ENCODE measurements at places on chromosomes 5 and 9.

- DNase-seq: no peak
Observed at GRCh38 chr9:76709020-76709419, 55.2 kb upstream of the PCA3 start.

DNA sequence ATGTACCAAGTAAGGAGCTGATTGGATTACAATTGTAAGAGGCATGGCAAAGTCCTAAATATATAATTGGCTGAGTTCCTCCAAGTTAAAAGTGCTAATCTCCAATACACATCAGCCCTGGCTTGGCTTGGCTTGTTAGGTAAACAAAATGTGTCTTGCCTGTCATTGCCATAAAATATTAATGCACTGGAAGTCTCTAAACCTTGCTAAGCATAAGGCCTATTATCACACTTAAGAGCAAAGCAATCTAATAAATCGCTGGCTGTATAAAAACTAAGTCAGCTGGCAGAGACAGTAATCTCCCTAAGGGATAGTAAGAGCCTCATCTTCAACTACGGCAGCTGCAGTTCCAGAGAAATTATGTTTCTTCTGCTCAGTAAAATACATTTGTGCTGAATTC lies 418.6 kb upstream of the GRAMD2B start:
- no peak for DNase-seq

DNA sequence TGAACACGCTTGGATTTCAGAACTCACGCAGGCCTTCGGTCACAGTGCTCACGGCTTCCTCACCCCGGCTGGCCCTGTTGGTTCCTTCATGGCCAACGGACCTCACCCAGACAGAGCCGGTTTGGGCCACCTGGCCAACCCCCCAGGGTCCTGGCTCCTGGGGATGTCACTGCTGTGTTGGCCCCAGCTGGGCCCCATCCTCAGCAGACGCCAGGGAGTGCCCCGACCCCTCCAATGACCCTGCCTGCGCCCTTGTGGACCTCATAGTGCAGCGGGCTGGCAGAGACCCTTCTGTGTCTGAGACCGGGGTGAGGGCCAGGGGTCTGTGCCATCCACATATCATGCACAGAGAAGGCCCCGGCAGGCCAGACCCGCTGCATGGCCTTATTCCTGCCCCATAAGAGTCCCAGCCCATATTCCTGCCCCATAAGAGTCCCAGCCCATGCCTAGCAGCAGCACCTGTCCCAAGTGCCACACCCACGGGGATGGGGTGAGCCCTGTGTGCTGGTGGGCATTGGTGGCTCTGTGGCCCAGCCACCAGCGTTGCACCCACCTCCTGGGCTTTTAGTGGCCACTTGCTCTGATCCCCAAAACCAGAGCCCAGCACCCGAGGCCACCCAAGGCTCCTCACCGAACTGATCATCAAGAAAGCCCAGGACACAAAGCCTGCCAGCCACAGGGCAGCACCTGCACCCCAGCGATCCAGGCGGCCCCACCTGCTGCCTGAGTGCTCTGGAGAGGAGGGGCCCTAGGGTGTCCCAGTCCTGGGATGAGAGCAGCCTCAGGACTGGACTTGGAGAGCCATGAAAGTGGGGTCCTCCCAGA lies 1.3 kb upstream of the LPCAT1 start:
- no peak for DNase-seq

GRCh38 chr5:55456216-55456895 lies 78.4 kb downstream of the PLPP1 start:
- DNase-seq: no peak

- no peak for DNase-seq
Observed at GRCh38 chr9:113984639-113985380, 93.3 kb downstream of the AMBP start.

GRCh38 chr5:156556666-156557406 lies 229.9 kb downstream of the SGCD start:
- DNase-seq: no peak

- DNase-seq: no peak
Observed at GRCh38 chr9:85740787-85741094, 1.0 kb downstream of the AGTPBP1 start.

- no peak for DNase-seq
Observed at GRCh38 chr5:14414007-14414406, 167.6 kb upstream of the OTULINL start.

DNA sequence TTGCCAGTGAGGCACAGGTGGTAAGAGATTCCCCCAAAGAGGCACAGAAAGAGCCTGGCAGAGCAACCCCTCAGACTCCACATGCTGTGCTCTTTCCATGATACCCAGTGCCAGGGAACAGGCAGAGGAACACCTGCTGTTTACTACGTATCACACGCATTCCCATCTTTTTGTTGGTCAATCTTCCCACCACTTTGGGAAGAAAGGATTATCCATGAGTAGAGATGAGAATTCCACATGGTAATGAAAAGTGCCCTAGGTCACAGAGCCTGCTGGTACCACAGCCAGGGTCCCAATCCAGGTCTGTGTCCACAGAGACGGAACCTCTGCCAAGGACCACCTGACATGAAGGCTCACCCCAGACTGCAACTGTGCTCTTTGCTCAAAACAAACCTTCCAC lies 86.6 kb downstream of the LHFPL2 start:
- DNase-seq: no peak

- no peak for DNase-seq
Observed at GRCh38 chr5:5339257-5339656, 83.2 kb upstream of the ICE1 start.

DNA sequence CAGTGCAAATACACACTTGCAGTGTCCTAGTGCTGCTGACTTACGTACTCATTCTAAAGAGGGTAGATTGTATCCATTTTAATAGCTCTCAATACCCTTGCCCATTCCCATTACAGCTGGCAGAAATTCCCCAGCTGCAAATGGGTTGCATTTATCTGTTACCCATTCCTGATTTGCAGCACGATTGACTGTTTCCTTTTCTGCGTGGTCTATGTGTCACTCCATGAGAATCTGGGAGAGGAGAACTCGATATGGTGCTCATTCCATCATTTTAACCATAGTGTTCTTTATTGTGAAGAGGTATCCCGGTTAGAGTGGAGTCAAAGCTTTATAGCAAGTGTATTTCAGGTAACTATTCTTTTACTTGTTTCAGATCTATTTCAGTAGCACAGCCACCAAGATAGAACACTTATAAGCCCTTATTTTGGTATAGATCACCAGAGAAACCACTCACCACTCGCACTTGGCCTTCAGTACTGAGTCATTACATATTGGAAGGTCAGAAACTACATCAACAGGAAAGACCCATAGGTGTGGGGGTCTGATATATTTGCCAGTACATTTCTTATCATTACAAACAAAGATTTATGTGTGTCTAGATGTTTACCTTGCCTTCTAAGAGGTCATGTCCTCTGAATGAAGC lies 139.5 kb downstream of the MUSK start:
- no peak for DNase-seq

GRCh38 chr5:158382473-158382872 lies 523.5 kb upstream of the CLINT1 start:
- peak; percentile 45 for DNase-seq

- DNase-seq: no peak
Observed at GRCh38 chr5:11281842-11282241, 520.8 kb upstream of the DAP start.

DNA sequence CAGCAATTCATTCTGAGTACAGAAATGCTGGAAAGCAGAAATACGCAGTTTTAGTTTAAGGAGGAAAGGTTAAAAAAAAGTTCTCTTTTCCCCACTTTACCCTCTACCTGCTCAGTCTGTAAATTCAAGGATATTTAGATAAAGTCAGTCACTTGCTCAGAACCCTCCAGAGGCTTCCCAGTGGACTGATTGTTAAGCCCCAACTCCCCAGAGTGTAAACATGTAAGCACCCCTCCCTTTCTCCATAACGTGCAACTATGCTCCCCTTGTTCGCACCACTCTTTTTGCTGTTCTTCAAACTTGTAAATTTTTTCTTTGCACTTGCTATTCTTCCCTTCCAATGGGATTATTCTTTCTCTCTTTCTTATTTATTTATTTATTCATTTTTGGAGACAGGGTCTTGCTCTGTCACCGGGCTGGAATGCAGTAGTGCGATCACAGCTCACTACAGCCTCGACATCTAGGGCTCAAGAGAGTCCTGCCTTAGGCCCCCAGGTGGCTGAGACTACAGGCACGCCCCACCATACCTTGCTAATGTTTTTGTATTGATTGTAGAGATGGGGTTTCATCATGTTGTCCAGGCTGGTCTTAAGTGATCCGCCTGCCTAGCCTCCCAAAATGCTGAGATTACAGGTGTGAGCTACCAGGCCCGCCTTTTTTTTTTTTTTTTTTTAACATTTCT lies 32.5 kb upstream of the ERBIN start:
- DNase-seq: no peak

- DNase-seq: no peak
Observed at GRCh38 chr9:72213906-72214305, 64.7 kb downstream of the GDA start.

DNA sequence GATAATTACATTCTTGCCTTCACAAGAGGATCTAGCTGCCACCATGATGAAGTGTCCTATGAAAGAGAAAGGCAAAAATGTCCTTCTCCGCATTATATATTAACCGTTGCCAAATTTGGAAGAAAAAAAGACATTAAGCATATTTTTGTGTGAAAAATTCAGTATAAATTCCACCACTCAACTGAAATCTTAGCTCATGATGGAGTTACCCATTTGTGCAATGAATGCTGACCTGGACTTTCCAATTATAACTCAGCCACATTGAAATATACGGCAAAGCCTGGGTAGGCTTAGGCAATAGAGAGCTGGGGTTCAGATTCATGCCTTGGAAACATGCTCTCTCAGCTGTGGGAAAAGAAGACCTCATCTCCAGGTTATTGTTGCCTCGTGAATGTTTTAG lies 71.3 kb upstream of the VCAN start:
- no peak for DNase-seq

GRCh38 chr5:132641241-132641723 lies 16.7 kb upstream of the IL13 start:
- DNase-seq: no peak

DNA sequence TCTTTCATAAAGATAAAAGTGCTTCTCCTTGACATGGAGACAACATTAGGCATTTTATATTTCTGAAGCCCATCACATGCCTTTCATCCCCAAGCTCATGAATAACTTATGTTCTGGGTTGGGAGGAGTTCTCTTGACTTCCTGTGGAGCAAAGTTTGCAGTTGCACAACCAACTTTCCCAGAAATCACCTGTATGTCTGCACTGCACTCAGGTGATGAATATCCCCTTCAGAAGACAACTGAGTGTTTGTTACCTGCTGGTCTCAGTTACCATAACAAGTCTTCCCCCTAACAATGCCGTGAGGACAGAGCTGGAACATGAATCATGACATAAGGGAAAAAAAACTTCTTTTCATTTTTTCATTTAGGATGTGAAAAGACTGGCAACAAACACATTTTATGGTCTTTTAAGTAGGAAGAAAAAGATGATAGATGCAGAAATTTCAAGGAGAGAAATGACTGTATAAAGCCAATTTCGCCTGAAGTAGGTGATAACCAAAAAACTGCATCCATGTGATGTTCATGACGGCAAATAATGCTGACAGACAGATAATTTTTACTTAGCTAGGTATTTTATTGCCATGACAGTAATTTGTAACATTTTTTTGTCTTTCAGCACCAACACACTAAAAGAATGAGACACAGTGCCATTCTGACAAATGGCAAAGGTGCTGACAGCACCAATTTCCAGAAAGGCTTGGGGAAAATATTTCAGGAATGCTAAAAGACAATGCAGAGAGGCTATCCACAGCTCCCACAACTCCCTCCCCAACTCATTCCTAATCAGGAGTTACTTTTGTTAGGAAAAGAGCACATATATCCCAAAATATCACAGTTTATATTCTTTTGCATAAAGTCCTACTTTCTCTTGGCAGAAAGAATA lies 656.3 kb downstream of the PRELID2 start:
- DNase-seq: no peak

GRCh38 chr9:84490842-84491325 lies 150.3 kb upstream of the SLC28A3 start:
- no peak for DNase-seq

- DNase-seq: peak; percentile 83
Observed at GRCh38 chr9:130107234-130107861, 53.6 kb downstream of the GPR107 start.

DNA sequence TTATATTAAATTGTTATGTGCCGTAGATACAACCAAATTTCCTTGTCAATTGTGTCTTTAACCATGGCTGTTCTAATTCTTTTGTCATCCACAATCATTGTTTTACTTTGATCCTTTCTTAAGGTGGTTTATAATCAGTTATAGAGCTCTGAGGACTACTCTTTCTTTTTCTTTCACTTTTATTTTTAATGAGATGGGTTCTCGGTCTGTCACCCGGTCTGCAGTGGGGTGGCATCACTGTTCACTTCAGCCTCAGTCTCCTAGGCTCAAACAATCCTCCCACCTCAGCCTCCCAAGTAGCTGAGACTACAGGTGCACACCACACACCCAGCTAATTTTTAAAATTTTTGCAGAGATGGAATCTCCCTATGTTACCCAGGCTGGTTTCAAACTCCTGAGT lies 74.2 kb downstream of the ANXA2R start:
- DNase-seq: no peak

GRCh38 chr5:14663734-14664269 lies 716 bp upstream of the OTULIN start:
- no peak for DNase-seq

DNA sequence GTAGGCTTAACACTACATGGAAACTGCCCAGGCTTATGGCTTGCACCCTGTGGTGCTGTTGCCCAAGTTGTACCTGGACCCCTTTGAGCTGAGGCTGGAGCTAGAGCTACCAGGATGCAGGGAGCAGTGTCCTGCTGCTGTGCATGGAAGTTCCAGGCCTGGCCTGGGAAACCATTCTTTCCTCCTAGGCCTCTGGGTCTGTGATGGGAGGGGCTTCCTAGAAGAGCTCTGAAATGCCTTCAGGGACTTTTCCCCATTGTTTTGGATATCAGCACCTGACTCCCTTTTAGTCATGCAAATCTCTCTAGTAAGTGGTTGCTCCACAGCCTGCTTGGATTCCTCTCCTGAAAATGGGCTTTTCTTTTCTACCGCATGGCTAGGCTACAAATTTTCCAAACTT lies 7.9 kb upstream of the HRH2 start:
- no peak for DNase-seq

DNA sequence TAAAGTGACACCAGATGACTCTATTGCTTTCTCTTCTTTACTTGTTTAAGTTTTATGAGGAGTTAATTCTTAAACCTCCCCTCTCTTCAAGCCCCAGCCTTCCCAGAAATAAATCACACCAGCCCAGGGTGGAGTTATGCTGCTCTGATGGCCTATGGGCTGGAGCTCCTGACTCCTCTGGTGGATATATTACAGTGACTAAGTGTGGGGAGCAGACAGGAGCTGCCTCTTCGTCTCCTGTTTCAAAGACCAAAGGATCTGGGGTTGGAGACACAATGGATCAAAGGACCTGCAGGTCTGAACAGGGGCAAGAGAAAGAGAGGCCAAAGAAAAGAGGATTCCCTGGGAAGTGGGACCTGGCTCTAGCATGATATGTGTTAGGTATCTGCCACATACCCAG lies 312.0 kb upstream of the MSX2 start:
- no peak for DNase-seq

- DNase-seq: no peak
Observed at GRCh38 chr9:131214286-131214856, 61.9 kb downstream of the FAM78A start.

All from dorsolateral prefrontal cortex (tissue), 122 donors.